Substantia nigra (tissue), 51 donors: ENCODE measurements at places on chromosomes 13 and 19.

DNA sequence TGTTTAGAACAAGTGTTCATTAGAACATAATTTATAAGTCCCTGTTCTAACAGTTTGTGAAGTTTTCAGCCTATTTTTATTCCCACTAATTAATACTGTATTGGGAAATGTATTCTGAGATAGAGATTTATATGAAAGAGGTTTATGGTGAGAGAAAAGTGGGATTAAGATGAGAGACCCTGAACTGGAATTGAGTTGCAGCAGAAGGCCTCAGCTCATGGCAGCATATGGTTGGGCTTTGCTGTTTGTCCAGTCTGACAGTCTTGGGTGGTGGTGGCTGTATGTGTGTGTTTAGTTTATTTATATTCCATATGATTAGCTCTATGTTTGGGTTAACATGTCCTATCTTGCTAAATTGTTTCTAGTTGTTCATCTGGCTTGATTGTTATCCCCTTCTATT is 575.1 kb downstream of the SLITRK5 start:
- DNase-seq = no peak

- DNase-seq = no peak
These were observed 529.4 kb downstream of the PCDH17 start for GRCh38 chr13:58160980-58161379.

DNA sequence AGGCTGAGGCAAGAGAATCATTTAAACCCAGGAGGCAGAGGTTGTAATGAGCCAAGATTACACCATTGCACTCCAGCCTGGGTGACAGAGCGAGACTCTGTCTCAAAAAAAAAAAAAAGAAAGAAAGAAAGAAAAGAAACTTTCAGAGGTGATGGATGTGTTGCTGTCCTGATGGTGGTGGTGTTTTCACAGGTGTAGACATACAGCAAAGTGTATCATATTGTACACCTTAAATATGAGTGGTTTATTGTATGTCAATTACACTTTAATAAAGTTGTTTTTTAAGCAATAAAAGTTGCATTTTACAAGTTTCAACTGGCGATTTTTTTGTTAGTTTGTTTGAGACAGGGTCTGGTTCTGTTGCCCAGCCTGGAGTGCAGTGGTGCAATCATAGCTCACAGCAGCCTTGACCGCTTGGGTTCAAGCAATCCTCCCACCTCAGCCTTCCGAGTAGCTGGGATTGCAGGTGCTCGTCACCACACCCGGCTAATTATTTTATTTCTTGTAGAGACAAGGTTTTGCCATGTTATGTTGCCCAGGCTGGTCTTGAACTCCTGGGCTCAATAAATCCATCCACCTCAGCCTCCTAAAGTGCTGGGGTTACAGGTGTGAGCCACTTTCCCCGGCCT is 13.5 kb upstream of the INSR start:
- no peak for DNase-seq

GRCh38 chr13:60509601-60510386 is 112.8 kb downstream of the TDRD3 start:
- no peak for DNase-seq

GRCh38 chr19:22807061-22807835 is 23.3 kb upstream of the ZNF99 start:
- no peak for DNase-seq

DNA sequence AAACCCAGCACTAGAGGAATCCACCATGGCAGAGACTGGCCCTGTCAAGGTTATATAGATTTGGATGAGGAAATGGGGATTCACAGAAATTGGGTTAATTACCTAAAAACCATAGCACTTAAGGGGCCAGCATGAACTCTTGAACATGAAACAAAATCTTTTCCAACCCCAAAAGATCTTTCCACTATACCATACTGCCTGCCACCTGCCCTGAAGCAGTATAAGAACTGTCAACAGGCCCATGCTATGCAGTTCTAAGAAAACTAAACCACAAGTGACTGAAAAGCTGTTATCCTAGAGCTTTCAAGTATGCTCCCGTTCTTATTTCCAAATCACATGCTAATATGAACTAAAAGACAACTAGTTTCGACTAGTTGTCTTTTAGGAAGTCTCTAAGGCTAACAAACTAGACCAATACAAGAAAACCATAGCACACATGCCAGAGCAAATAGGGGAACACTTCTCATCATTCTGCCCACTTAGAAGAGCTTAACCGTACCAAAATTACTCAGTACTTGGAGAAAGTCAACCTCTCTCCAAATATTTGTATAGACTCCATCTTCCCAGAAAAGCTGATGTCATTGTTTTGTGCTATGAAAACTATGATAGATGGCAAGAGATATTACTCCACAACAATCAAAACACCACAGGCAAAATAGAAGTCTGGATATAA is 27.5 kb downstream of the HSPH1 start:
- no peak for DNase-seq

- DNase-seq = no peak
These were observed 549.5 kb upstream of the ARGLU1 start for GRCh38 chr13:107117327-107118012.

- DNase-seq = no peak
These were observed 210.9 kb upstream of the SPRY2 start for GRCh38 chr13:80551650-80552497.

DNA sequence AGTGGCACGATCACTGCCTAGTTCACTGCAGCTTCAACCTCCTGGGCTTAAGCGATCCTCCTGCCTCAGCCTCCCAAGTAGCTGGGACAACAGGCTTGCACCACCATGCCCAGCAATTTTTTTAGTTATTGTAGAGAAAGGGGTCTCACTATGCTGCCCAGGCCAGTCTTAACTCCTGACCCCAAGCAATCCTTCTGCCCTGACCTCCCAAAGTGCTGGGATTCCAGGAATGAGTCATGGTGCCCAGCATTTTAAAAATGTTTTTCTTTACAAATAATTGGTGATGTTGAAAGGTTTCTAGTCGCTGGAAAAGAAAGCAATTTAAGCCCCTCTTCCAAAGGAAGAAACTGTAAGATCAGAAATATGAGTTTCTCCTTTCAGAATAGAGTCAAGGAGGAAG is 19.4 kb downstream of the DYRK1B start:
- DNase-seq = no peak

GRCh38 chr13:39417643-39418042 is 185.3 kb downstream of the LHFPL6 start:
- peak; percentile 22 for DNase-seq

DNA sequence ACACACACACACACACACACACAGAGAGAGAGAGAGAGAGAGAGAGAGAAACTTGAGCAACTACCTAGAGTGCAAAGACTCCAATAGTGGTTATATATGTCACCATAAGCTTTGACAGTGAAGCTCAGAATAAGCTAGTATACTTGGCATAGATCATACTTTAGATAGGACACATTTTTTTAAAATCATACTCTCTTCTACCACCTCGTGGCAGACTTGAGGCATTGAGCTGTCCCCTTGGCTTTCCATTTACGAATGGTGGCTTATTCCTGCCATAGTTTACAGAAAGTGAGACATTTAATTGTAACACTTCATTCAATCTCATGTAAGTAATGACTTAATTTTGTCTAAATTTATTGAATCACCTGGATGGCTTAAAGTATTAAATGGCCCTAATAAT is 108.2 kb downstream of the EDNRB start:
- no peak for DNase-seq

DNA sequence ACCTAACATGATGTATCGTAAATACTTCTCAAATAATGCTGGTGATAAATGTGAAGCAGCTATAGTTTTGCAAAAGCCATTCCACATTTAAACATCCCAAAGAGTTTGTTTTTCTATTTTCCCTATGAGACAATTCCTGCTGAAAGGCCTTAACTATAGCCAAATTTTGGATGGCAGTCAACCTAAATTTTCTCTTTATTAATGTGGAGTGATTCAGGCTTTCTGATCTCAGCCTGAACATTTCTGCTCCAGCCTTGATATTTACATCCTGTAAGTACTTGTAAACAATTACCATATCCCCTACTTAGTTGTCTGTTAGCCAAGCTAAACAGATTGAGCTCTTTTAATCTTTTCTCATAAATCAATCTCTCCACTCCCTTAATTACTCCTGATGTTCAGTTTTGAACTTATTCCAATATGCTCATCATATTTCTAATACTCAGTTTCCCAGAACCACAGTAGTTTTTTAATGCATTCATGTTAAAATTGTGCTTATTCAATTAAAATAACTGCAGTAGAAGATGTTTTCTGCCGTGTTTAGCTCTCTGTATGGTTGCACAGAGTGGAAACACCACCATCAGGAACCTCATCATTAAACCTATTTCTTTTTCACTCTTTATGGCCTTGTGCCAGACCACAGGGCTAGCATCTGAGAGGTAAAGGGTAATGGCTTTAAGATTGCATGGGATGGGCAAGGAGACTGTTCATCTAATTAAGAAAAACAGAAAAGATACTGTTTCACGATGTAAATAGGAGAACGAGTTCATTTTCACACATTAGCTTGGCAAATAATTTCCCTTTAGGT is 1235.2 kb upstream of the SLC10A2 start:
- no peak for DNase-seq

- DNase-seq = no peak
These were observed 17.5 kb downstream of the KANK2 start for GRCh38 chr19:11179716-11180297.
